GM03348 (cell line): ENCODE measurements at places on chromosomes 16 and 17.

GRCh38 chr16:29029168-29029994 lies 44.5 kb downstream of the LAT start:
- DNase-seq: peak; percentile 82

DNA sequence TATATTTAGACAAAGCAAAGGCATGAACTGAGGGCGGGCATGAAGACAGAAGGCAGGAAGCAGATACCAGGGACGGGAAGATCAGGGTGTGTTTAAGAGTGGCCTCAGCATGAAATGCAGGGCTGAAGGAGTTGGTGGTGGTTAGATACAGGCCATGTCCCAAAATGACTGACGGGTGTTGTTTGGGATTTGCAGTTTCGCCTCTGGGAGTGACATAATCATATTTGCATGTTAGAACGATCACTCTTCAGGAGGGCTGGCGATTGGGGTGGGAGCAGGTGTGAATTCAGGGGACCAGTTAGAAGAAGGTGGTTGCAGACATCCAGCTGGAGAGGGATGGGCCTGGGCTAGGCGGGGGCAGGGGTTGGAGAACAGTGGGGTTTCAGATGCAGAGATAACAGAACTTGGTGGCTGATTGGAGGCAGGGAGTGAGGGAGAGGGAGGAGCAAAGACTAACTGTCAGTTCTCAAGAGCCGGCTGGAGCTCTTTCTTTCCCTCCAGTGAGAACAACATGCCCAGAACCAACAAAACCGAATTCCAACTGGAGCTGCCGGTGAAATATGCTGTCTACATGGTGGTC lies 27.2 kb upstream of the ITGAX start:
- DNase-seq: no peak

- DNase-seq: no peak
Observed at GRCh38 chr16:56987692-56988091, 1.7 kb upstream of the NLRC5 start.

- peak; percentile 92 for DNase-seq
Observed at GRCh38 chr16:11977376-11978041, 975 bp downstream of the SNX29 start.

DNA sequence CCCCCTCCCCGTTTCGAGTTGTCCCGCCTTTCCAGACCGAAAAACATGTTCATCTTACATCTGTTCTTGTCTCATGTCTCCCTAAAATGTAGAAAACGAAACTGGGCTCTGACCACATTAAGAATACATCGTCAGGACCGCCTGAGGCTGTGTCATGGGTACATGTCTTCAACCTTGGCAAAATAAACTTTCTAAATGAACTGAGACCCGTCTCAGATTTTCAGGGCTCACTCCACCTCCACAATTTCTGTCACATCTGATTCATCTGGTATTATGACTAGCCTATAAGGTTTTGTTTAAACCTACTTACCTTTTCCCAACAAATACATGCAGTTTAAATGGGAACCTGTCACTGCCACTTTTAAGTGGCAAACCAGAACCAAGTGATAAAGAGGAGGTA lies 621 bp downstream of the SDR42E1 start:
- no peak for DNase-seq

- DNase-seq: no peak
Observed at GRCh38 chr17:68559316-68559715, 41.9 kb downstream of the FAM20A start.

DNA sequence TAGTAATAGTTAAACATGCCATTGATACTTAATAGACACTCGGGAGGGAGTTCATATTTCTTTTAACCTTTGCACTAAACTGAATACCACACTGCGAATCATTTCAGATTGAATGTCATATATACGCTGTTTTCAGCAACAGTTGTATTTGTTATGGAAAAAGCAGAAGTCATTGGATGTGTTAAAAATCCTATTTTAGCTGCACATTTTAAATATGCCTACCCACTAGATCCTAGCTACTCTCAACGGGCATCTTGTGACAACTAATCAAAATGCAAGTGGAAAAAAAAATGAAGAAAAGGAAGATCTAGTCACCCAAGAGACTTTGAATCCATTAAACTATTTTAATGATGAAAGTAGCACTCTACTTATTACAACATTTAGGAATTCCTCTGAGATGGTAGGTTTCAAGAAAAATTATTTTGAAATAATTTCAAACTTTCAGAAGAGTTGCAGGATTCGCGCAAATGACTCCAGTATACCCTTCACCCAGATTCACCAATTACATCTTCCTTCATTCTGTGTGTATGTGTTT lies 51.4 kb upstream of the MNT start:
- DNase-seq: no peak

- DNase-seq: no peak
Observed at GRCh38 chr17:43927060-43927864, 15.0 kb downstream of the PPY start.

GRCh38 chr17:14337596-14338079 lies 36.8 kb downstream of the HS3ST3B1 start:
- no peak for DNase-seq

- DNase-seq: no peak
Observed at GRCh38 chr17:50162466-50163254, 3.1 kb upstream of the SGCA start.

GRCh38 chr16:12406926-12407690 lies 396.6 kb downstream of the CPPED1 start:
- peak; percentile 41 for DNase-seq

DNA sequence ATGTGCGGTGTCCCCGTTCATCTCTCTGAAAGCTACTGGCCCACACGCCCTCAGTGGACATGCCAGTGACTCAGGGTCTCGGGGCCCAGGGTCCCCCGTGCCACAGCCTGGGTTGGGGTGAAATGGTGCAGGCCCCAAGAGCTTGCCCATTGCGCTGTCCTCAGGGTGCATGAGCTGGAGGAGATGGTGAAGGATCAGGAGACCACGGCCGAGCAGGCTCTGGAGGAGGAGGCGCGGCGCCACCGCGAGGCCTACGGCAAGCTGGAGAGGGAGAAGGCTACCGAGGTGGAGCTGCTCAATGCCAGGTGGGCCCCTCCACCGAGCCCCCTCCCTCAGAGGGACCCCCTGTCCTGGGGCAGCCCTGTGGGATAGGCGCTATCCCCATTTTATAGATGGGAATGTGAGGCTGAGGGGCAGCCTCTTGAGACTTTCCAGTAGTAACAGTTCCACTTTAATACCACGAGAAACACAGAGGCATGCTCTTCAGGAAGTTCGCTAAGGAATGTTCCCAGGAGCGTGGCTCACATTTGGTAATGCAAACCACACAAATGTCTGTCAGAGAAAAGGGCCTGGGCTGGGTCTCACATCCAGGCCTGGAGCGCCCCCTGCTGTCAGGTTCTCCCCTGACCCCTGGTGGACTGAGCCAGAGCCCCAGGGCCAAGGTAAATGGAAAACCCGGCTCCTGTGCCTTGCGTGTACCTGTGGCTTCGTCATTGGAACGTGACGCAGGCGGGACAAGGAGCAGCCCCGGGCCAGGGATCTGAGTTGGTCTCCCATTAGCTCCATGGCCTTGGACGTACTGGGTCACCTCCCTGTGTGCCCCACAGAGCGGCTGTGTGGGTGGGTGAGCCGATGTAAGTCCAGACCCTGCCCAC lies 133.7 kb downstream of the RAB11FIP4 start:
- peak; percentile 93 for DNase-seq

GRCh38 chr16:84175350-84176081 lies 11.3 kb downstream of the TAF1C start:
- peak; percentile 86 for DNase-seq

GRCh38 chr16:30775392-30776188 lies 11.4 kb downstream of the ZNF629 start:
- DNase-seq: peak; percentile 94

DNA sequence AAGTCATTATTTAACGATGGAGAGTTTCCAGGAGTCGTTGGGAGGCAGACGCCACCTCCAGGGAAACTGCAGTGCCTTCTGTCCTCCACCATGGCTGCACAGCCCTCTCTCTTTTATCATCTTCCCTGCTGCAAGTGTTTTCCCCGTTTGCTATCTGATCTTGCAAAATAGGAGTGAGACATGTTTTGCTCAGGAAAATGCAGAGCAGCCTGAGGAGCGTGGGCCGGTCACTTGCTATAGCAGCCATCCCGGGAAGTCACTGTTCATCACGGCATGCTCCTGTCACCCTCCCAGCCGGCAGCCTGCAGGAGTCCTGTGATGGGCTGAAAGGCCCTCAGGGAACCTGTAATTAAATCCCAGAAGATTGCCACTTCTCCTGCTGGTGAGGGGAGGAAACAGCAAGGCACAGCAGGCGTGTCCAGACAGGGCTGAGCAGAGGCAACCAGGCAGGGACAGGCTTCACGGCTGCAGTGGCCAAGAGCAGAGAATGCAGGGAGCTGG lies 143.1 kb downstream of the GSG1L start:
- no peak for DNase-seq

DNA sequence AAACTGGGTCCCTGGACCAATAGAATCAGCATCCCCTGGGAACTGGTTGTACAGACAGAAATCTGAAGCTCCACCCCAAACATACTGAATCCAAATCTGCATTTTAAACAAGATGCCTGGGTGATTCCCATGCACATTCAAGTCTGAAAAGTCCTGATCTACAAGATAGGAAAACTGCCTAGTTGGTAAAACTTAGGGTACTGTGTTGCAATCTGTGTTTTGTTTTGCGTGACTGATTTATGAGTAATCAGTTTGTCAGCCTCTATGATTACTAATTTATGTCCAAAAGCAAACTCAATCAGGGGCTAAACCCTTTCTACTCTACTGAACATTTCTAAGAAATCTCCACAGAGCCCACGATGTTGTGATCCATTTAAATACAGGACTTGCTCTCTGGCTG lies 103.8 kb downstream of the YPEL2 start:
- peak; percentile 42 for DNase-seq

DNA sequence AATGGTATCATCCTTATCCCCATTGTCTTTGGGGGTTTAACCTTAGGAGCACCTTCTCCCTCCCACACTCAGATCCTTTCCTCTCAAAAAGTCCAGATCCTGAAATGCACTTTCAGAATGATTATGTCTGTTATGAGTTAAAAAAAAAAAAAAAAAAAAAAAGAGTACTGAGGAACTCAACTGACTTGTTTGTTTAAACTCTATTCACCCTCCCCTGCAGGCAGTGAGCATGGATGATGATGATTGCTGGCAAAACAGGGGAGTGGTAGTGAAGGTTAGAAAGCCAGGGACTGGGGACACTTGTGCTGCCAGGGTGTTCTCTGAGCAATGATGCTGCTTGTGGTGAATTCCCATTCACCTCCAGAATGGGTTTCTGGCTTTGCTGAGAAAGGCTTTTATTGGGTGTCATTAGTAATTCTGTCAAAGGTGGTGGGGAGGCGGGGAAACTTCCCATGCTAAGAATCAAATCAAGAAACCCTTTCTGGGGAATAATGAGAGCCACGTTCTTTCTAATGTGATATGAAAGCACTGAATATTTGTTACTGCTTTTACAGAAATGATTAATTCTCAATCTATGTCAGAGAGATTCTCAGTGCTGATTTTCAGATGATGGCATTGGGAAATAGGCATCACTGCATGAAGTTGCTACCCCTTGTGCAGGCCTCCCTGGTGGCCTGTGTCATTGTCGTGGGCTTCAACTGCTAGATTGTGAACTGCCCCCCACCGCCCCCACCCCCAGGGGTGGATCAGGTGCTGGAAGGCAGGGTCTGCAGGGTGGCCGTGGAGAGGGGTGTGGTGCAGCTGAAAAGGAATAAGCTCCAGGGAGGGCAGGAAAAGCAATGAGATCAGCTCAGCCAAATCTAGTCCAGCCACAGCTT lies 14.1 kb downstream of the CCL4 start:
- no peak for DNase-seq

GRCh38 chr17:80999536-81000333 lies 8.1 kb downstream of the CHMP6 start:
- DNase-seq: no peak

- DNase-seq: peak; percentile 92
Observed at GRCh38 chr17:40177275-40177874, at the start of gene RAPGEFL1. Gene RAPGEFL1, plus strand, starts transcription at chr17:40177470. Its CDS starts 392 bp downstream, at chr17:40177862.

DNA sequence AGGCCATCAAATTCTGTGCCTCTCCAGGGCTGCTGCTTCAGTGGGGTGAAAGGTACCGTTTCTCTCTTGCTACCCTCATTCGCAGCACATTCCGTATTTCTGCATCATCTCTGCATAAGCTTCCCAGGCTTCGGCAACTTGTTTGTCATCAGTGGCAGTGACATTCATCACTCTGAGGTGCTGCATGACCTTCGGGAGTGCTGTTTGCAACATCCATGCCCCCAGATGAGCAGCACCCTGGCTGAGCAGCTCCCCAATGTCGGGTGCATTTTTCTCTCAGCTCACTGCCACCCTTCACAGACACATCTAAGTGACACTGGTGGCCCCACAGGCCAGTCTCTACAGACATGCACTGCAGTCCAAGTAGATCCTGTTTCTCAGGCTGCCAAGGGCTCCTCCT lies 3.8 kb downstream of the CREBBP start:
- DNase-seq: peak; percentile 30

DNA sequence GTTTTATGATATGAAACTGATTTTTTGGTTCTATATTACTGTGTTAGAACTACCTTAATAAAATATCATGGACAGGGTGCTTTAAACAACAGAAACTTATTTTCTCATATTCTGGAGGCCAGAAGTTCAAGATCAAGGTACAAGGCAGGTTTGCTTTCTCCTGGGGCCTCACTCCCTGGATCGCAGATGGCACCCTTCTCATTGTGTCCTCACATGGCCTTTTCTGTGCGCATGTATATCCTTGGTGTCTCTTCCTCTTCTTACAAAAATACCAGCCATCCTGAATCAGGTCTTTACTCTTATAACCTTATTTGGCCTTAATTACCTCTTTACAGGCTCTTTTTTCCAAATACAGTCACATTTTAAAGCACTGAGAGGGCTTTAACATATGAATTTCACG lies 906.1 kb downstream of the CDH11 start:
- no peak for DNase-seq

DNA sequence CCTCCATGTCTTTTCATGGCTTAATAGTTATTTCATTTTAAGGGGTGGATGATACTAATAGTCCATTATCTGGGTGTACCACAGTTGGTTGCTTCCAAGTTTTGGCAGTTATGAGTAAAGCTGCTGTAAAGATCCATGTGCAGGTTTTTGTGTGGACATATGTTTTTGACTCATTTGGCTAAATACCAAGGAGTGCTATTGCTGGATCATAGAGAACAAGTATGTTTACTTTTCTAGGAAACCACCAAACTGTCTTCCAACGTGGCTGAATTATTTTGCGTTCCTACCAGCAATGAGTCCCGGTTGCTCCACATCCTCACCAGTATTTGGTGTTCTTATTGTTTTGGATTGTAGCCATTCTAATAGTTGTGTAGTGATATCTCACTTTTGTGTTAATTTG lies 181.9 kb downstream of the SPECC1 start:
- DNase-seq: no peak

DNA sequence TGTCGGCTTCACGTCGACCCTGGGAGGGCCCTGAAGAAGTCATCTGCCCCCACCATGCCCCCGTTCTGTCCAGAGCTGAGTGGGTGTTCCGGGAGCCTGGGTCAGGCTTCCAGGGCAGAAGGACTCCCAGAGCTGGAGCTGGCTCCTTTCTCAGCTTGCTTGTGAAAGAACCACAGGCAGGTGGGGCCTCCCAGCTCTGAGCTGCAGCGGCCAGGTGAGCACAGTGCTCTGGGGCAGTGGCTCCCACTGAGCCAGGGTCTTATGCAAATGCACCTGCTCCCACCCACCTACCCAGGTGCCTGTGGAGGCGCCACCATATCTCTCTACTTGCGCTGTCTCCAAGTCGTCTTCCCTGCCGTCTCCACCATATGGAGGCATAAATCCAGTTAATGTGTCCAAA lies 140.0 kb upstream of the RPL38 start:
- DNase-seq: no peak

- DNase-seq: no peak
Observed at GRCh38 chr17:77487677-77488530, 347.1 kb downstream of the SEC14L1 start.
